ENCODE measurements at places on chromosomes 16 and 17.

- DNase-seq, result no peak
Observed at GRCh38 chr17:19346351-19347255, 15.9 kb downstream of the B9D1 start.

GRCh38 chr17:41547921-41548843 lies 20.1 kb upstream of the KRT19 start:
- no peak for DNase-seq

DNA sequence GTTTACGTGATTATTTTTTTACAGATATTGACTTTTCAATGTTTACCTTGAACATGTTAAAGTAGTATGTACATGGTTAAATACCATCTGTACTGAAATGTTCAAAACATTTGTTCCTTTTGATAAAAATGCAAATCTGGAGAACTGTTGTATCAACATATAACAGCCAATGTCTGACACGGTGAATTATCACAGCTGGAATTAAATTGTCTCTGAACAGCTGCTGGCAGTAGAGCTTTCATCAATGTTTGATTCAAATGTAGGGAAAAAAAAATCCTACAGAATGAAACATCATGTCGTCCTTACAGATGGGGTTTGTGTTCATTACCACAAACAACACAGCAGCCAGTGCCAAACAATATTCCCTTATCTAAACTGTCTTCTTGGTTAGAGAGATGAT lies 79.9 kb downstream of the TOX3 start:
- DNase-seq, result no peak

GRCh38 chr17:78324391-78325075 lies 35.3 kb downstream of the SOCS3 start:
- DNase-seq, result no peak

- no peak for DNase-seq
Observed at GRCh38 chr17:20266806-20267458, 200.4 kb downstream of the LGALS9B start.

GRCh38 chr17:30235386-30236296 lies at the start of gene SLC6A4:
SLC6A4 (minus strand) TSS chr17:30235697; CDS start chr17:30221958, 13,739 bp downstream.
- DNase-seq, result no peak

DNA sequence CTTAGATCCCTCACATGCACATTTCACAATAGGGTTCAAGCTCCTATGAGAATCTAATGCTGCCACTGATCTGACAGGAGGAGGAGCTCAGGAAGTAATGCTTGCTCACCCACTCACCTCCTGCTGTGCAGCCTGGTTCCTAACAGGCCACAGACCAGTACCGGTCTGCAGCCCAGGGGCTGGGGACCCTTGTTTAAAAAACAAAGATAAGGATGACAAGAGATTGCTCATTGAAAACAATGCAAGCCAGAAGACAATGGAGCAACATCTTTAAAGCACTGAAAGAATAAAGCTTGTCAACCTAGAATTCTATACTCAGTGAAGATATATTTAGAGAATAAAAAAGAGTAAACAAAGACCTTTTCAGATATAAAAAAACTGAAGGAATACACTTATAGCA lies 22.8 kb upstream of the FA2H start:
- no peak for DNase-seq

DNA sequence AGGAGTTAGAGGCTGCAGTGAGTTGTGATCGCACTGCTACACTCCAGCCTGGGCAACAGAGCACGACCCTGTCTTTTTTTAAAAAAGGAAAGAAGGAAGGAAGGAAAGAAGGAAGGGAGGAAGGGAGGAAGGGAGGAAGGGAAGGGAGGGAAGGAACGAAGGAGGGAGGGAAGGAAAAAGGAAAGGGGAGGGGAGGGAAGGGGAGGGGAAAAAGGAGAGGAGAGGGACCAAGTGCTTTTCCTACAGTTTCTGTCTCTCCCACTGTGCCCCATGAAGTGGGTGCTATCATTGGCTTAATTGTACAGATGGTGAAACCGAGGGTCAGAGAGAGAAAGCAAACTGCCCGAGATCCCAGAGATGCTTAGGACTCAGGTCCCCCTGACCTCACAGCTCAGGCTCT lies 57.6 kb downstream of the SOCS1 start:
- DNase-seq, result no peak

GRCh38 chr17:44781551-44782325 lies 22.9 kb downstream of the ADAM11 start:
- DNase-seq, result no peak

- no peak for DNase-seq
Observed at GRCh38 chr17:18240449-18240848, 15.0 kb downstream of the LLGL1 start.

DNA sequence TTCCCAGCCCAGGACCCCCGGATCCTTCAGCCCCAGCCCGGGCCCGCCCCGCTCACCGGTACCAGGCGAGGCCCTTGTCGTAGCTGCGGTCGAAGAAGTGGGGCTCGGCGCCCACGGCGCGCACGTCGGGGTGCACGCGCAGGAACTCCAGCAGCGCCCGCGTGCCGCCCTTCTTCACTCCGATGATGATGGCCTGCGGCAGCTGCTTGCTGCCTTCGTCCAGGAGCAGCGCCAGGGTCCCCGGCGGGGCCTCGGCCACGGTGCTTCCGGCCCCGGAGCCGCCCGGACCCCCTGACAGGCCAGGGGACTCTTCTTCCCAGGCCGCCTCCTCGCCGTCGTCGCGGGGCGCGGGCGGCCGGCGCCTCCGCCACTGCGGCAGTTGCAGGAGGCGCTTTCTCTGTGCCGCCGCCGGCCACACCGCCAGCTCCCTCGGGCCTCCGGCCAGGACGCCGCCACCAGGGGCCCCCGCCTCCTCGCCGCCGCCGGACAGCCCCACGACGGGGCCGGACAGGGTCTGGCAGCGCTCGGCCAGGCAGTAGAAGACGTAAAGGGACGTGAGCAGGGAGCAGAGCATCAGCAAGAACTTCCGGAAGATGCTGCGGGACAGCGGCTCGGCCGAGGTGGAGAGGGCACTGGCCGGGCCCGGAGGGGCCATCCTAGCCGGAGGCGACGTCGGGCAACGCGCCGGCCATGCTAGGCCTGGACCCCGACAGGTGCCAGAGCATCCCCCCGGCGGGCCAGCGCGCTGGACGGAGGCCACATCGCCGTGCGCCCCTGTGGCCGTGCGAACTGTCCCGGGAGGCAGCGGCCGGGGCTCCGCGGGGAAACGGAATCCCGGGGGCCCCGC lies 1.0 kb downstream of the HS3ST3A1 start:
- no peak for DNase-seq

GRCh38 chr17:64978138-64978537 lies 58.9 kb upstream of the LRRC37A3 start:
- no peak for DNase-seq
